DMS79 treated with DMSO at 0.1 percent for 48 hours (cell line): ENCODE measurements at places on chromosomes 4 and X.

DNA sequence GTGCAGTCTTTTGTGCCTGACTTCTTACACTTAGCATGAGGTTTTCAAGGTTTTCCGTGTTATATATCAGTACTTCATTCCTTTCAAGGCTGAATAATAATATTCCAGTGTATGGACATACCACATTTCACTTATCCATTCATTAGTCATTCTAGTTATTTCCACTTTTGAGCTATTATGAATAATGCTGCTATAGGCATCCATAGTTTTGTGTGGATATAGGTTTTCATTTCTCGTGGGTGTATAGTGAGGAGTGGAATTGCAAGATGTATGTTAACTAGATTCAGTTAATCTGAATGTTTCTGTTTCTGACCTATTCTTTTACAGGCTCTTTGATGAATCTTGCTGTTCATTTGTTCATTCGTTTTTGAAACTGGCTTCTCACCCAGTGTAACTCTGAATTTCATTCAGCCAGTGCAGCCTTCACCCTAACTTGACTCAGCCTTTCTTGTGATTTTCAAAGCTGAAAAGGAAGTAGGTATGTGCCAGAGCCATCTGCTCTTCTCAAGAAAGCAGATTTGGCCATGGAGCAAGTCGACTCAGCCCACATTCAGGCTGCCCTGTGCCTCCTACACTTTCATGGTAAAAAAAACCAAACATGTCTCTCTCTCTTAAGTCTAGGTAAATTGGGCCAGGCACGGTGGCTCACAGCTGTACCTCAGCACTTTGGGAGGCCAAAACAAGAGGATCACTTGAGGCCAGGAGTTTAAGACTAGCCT is 56.3 kb upstream of the NOCT start:
- DNase-seq = no peak

GRCh38 chr4:73446336-73446938 is 10.4 kb downstream of the AFP start:
- DNase-seq = no peak

GRCh38 chr4:113921089-113921794 is 58.2 kb downstream of the ARSJ start:
- DNase-seq = no peak

DNA sequence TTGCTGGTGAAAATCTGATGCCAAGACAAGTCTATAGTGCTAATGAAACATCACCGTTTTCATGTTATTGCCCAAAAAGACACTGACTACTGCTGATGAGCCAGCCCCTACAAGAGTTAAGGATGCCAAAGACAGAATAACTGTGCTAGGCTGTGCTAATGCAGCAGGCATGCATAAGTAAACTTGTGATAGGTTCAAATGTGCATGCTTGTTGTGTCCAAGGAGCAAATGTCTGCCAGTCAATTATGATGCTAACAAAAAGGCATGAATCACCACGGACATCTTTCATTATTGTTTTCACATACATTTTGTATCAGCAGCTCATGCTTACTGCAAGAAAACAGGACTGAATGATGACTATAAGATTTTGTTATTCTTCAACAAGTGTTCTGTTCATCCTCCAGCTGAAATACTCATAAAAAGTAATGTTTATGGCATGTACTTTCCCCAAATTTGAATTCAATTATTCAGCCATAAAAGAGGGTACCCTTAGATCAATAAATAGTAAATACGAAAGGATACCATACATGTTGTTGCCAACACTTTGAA is 306.9 kb upstream of the ARSJ start:
- no peak for DNase-seq

- DNase-seq = no peak
These were observed 639.8 kb upstream of the DIPK2B start for GRCh38 chrX:45840411-45840950.
